ENCODE measurements at places on chromosomes 13 and 19.

- DNase-seq: no peak
These were observed 1171.9 kb downstream of the EFNB2 start for GRCh38 chr13:105363261-105364190.

- DNase-seq: no peak
These were observed 156.1 kb downstream of the RGCC start for GRCh38 chr13:41613471-41613870.

DNA sequence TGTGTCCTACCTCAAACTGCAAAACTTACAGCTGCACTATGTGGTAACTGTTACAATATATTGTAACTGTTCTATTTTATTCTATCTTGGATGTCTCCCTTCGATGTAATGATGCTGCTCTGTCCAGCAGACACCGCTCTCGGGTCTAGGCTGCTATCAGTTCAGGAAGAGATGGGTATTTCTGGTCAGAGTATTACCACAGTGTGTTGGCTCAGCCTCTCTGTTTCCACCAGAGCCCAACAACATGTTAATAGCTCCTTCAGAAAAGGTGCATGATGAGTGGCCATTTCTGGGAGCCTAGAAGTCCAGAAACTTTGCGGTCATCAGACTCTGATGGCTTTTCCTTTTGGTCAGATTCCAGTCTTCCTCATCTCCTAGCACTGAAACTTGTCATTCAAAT is 35.9 kb upstream of the IGFL1 start:
- no peak for DNase-seq

DNA sequence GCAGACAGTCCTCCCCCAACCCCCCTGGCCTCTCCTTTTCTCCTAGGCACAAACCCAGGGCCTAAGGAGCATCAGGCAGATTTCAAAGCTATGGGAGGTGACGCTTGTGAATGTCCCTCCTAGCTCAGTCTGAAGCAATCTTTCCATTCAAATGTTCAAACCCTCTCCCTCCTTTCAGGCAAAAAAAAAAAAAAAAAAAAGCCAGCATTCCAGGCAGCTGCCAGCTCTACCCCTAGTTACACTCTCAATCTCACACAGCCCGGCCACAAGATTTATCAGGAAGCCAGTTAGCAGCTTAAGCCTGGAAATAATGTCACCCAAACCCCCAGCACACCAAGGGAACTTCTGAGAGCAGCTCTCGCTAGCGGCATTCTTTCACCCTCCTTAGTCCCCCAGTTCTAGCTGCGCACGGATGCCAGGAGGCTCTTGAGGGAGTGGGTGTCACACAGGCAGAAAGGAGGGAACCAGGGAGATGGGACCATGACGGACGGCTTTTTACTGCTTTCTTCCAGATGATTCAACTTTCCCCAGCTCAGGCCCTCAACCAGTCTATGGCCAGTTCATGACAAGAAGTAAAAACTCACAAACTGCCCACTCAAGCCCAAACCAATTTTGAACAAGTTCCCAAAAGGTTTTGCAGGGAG is 6.3 kb downstream of the SH3GL1 start:
- no peak for DNase-seq

GRCh38 chr13:97911311-97912138 is 42.0 kb upstream of the IPO5 start:
- DNase-seq: peak; percentile 24

- DNase-seq: no peak
These were observed 12.4 kb upstream of the RANBP3 start for GRCh38 chr19:5990289-5990797.

DNA sequence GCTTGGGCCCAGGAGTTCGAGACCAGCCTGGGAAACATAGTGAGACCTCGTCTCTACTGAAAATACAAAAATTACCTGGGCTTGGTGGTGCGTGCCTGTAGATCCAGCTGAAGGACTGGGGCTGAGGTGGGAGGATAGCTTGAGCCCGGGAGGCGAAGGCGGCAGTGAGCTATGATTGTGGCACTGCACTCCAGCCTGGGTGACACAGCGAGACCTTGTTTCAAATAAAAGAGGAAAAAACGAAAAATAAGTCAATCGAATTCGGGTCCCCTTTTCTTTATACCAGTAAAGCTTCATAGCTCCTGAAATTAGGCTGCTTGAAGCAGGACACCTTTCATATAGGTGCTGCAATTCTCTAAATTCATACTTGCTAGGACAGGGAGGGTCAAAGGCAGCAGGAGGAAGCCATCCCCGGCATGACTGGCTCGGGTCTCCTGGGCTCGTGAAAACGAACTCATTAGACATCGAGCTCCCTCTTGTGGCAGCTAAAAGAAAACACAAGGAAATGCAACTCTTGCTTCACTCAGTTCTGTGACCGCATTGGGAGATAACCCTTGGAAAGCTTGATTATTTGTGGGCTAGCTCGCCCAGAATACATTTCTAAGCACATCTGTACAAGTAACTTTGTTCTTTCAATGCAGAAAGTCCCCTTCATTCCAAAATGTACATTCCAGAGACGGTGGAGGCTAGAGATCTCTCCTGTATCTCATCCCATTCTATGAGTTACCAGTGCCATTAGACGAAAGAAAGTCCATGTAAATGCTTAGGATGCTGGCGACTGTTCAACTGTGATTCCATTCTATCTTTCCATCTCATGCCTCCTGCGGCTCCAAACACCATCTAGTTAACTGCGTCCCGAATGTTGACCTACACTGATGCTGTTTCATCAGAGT is 16.8 kb downstream of the FPR2 start:
- DNase-seq: peak; percentile 39

DNA sequence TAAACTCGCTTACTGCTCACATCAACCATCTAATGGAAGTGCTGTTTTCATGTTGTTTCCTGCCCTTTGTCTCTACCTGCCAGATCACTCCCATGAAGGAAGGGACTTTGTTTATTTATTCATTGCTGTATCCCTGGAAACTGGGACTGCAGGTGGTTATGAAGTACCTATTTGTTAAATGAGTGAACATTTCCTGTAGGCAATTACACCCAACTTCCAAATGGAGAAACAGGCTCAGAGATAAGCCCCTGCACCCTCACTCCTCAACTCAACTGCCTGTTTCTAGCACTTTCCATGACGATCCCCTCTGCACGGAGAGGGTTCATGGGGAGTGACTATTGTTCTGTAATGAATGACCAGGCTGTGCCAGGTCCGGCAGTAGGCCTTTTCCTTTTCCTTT is 1.9 kb upstream of the SELENOW start:
- DNase-seq: no peak

DNA sequence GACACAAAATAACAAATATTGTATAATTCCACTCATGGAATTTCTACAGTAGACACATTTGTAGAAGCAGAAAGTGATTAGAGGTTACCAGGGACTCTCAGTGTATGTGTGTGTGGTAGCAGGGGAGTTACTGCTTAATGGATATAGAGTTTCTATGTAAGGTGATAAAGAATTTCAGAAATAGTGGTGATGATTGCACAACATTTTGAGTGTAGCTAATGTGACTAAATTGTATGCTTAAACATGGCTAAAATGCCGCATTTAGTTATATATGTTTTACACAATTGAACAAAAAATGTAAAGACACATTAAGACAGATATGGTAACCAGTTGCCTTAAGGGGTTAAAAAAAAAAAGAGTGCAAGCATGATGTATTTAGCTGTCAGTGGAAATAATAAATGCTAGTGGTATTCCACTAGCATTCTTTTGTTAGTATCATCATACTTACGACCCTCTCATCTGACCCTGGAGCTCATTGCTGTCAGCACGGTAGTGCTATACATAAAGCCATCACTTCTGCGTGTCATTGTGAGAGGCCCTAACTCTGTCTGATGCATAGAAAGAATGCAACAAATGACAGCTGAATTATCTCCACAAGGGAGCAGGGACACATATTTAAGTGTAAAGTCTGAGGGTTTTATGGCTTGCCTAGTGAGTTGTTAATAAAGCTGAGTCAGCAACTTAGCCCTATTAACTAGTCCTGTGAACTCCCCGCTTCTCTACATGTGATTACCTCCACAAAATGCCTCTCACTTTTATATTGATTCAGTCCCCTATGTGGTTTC is 134.1 kb upstream of the RXFP2 start:
- no peak for DNase-seq

- DNase-seq: no peak
These were observed 8.2 kb upstream of the ZNF507 start for GRCh38 chr19:32337084-32337808.

DNA sequence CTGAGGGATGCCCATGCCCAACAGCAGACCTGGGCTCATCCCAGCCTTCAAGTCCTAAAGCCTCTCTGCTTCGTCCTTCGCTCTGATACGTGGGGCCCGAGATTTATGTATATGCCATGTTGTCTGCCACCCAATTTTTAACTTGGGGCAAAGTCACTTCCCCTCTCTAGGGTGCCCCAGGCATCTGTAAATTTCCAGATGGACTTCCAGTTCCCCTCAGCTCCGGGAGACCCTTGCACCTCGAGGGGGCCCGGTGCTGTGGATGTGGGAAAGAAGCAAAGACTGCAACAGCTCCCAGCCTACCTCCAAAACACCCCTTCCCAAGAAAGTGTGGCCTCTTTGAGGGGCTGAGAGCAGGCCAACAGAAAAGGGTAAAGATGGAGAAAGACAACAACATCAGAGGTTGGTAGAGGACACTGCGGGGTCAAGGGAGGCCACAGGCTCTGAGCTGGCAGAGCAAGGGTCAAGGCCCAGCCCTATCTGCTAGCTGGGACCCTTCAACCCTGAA is 97.4 kb downstream of the STK24 start:
- DNase-seq: no peak

GRCh38 chr19:45391346-45391745 is 13.5 kb downstream of the PPP1R13L start:
- DNase-seq: no peak

DNA sequence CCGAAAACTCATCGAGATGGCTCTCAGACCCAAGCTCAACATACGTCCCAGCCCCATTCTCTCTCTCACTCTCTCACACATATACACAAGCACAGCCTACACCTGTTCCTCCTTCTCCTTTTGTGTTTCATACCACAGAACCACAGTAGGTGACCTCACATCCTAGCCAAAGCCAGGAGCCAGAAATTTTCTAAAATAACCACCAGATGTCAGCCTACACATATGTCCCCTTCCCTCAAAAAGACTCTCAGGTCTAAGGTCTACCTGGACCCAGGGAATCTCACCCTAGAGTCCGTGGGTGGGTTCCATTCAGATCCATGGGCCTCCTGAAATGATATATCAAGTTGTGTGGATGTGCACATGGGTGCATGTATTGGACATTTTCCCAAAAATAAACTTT is 104.2 kb upstream of the IPO5 start:
- DNase-seq: no peak

DNA sequence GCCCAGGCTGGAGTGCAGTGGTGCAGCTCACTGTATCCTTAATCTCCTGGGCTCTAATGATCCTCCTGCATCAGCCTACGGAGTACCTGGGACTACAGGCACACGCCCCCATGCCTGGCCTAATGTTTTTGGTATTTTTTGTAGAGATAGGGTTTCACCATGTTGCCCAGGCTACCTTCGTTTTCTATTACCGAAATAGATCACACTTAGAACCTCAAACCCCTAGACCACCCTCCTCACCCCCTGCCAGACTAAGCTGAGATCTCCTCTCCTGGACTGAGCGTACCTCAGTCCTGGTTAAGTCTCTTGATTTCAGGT is 391 bp downstream of the KLF1 start:
- no peak for DNase-seq

DNA sequence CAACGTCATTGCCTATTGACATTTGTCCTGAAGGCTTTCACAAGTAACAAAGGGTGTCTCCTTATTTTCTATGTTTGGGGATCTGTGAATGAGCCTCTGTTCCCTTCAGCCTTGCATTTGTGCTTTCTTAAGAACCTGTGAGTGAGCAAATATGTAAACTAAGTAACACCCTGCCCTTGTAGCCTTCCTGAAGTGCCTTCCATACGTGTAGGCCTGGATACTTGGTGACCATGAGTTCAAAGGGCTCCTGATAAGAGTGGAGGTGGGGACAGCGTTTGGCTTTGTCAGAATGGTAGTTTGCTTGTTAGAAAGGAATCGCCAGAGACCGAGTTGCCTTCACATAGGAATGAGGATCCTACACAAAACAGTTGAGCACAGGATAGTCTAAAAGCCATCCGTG is 14.5 kb upstream of the CCDC97 start:
- no peak for DNase-seq

DNA sequence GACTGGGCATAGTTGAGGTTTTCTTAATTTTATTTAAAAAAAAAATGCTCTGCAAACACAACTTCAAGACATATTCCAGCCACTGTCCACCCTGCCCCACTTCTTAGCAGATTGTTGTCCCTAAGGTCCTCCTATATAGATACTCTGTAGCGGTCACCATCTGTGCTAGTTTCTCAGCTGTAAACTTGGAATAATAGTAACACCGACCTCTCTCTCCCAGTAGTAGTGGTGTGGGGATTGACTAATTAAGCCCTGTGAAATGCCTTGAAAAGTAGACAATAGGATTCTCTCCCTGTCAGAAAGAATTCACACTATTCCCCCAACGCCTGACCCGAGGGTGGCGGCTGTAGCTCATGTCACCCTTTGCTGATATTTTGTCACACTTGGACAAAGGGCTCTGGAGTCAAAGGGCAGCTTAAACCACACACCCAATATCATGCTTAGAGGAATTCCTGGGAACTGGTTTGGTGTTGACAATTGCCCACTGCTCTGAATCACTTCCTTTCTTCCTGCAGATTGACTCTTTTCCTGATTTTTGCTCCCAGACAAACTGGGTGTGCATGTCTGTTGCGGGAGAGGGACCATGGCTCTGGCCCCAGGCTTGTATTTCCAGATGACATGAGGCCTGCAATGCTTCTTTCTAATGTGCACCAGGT is 9.2 kb upstream of the SERP2 start:
- DNase-seq: no peak

GRCh38 chr19:40735013-40735771 is 15.1 kb downstream of the ACTMAP start:
- DNase-seq: no peak

- no peak for DNase-seq
These were observed 12.2 kb upstream of the SAMD1 start for GRCh38 chr19:14102756-14103155.

DNA sequence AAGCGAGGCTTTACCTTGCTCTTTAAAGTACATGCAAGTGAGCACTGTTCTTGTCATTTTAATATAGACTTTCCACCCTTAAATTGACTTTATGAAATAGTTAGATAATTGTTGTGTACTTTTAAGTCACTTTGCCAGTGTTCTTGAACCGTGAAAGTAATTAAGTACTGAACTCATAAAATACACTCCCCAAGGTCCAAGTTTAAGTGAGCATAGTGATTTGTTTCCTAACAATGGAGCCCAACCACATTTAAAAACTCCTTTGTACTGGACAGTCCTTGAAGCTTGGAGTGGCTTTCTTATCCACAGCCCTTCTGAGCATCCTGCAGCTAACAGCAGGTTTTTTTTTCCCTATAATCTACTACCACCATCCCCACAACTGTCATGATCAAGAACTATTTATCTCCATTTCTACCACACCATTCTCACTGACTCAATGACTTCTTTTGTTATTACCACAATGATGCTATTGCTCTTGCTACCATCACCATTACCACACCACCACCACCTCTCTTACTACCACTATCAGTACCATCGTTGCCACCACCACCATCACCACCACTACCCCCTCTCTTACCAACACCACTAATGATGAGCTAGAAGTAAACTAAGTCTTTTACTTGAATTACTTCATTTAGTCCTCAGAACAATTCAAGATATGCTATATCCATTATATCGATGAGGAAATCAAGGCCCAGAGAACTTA is 452.6 kb downstream of the DIAPH3 start:
- no peak for DNase-seq
